Type B pancreatic cell (in vitro differentiated cells): ENCODE measurements at places on chromosomes 6 and 20.

DNA sequence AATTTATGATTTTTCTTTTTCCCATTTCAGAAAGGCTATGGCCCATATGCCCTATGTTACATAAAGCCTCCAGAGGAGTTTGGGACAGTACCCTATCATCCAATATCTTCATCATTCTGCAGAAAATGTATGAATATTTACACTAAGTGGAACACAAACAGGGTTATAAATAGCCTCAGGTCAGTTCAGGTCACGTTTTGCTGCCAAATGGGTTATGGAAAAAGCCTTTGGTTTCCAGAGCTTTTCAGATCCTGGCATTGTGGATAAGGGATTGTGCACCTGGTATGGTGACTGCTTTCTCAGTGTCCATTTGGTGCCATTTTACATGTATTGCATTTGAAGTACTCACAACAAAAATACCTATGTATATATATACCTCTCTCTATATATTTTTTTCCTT lies 29.4 kb downstream of the UTRN start:
- DNase-seq = no peak

GRCh38 chr6:26097268-26097875 lies 10.1 kb downstream of the HFE start:
- DNase-seq = no peak

DNA sequence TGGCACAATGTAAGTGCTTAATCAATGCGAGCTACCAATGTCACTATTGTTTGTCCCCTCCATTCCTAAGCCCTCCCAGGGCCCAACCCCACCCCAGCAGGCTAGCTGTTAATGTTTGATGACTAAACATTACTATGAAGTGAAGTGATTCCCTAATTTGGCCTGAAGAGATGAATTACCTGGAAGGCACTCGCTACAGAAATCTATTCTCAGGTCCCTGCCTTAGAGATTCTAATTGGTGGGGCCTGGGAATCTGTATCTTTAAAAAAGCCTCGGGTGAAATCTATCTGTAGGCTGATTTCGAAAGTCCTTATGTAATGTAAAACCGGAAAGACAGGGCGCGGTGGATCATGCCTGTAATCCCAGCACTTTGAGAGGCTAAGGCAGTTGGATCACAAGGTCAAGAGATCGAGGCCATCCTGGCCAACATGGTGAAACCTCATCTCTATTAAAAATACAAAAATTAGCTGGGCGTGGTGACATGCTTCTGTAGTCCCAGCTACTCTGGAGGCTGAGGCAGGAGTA lies 16.9 kb upstream of the SNAI1 start:
- DNase-seq = no peak

DNA sequence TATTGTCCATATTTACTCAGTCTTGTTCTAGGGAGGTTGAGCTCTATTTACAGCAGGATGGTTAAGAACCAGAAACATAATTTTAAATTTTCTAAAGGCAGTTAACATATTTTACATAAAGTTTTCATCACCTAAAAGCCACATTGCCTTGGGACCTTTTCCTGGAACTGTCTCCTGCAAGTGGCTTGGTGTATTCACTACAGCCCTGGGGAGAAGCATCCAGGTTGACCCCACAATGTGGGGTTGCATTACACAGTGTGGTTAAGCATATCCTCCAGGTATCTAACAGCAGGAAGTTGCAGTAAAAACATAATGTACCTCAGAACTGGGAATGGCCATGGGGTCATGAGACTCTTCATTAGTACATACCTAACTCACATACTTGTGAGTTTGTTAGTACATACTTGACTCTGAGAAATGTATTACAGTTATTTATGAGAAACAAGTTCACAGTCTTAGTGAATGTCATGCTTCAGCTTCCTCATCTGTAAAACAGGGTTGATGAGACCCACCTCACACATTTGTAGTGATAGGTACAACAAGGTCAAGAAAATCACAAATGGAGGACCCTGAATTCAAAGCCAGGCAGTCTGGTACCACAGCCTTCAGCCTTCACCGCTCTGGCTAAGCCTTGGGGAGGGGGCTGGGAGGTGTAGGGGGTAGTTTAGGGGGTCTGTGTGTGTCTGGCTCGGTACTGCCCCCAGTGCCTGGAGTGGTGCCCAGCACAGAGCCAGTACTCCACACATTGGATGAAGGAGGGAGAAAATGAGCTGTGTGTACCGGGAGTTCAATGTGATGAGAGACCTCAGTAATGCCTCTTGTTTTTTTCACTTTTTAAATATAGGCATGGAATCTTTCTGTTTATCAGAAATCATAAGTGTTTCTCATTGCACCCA lies 52.9 kb downstream of the KAT14 start:
- DNase-seq = no peak

DNA sequence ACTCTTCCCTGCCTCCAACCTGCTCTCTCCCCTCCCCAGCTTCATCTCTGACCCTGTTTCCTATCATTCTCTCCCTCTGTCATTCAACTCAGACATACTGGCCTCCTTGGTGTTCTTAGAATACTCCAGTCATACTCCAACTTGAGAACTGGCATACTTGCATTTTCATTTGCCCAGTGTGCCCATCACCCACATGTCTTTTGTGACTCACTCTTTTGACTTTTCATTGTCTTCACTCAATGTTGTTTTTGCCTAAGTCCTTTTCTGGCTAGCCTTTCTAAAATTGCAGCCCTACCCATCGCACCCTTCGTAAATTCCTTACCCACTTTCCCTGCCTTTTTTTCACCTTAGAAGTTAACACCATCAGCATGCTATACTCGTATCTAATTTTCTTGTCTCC lies 77.0 kb upstream of the CD2AP start:
- no peak for DNase-seq

DNA sequence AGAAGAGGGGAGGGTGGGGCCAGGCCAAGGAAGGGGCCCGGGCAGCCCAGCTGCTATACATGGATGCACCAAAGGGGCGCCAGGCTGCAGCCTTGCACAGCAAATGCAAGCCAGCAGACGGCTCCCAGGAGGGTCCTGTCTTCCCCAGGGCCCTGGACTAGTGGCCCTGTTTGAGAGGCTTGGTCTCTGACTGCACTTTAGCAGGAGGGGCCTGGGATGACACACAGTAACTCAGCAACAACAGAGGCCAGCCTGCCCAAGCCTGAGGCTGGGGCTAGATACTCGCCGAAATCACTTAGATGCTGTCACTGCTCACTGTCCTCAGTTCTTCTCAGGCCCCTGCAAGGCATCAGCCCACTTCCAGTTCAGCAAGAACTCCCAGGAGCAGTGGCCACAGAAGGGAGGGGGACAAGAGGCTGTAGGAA lies 73.5 kb downstream of the TRAM2 start:
- no peak for DNase-seq

DNA sequence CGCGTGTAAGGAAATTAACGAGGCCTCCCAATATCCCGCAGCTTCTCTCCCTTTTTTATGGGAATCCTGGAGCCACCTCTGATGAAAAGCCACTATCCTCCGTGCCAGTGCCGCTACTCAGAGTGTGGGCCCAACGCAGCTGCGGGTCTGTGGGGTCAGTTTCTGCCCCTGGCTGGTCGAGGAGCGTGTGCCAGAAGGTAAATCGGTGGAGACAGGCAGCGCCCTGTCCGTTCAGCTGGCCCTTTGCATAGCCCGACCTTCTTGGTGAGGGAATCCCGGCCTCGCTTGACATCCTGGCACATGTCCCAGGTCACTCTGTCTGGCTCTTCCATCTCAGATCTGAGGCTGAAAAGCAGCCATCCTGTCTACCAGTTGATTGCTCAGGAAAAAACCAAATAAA lies 4.6 kb downstream of the THBS2 start:
- DNase-seq = no peak

- no peak for DNase-seq
Observed at GRCh38 chr6:168565112-168565511, 124.1 kb downstream of the SMOC2 start.

- DNase-seq = no peak
Observed at GRCh38 chr6:159252955-159253508, 83.8 kb downstream of the FNDC1 start.

DNA sequence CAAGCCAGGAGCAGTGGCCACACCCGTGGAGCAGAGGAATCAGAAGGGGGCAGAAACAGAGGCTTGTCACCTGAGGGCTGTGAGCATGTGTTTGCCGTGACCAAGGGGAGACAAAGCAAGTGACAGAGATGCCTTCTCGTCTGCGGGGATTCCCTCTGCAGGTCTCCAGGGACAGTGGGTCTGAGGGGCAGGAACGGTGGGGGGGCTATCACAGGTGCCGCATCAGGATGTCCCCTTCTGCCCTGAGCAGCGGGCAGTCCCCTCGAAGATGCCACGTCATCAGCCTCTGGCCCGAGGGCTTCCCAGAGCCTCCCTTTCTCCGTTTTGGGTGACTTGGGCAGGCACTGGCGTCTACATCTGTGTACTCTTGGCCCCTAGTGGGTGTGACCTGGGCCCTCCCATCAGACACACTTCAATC lies 338.7 kb downstream of the PREX1 start:
- DNase-seq = no peak

GRCh38 chr6:115728171-115728570 lies 332.5 kb downstream of the FRK start:
- no peak for DNase-seq

DNA sequence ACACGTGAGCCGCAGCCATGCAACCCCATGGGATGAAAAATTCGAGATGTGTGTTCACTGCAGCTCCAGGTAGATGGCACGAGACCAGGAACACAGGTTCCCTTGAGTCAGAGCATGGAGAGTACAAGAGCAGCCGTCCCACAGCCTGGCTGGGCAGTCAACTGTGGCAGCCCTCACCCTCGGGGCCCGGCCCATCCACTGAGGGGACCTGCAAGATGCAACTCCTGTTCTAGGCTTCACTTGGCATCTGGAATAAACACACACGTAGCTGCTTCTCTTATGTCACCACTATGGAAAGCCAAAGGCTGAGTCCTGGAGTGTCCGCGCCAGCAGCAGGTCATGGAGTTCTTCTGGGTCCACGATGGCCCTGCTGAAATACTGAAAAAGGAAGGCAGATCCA lies 77.0 kb downstream of the WDR27 start:
- no peak for DNase-seq

DNA sequence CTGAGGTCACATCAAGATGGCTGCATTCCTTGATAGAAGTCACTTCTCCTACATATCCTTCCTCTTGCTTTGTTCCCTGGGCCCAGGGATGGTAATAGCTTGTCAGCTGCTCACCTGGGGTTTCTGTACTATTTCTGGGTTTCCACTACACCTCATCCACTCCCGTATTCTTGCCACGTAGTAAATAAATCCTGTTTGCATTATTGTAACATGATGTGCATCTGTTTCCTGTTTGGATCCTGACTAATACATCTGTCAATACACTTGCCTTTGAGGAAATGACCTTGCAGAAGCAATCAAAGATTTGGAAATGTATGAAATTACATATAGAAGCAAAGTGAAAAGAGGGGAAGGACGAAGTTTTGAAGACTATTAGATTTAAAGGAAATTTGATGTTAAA lies 619.0 kb downstream of the PHF3 start:
- DNase-seq = no peak

DNA sequence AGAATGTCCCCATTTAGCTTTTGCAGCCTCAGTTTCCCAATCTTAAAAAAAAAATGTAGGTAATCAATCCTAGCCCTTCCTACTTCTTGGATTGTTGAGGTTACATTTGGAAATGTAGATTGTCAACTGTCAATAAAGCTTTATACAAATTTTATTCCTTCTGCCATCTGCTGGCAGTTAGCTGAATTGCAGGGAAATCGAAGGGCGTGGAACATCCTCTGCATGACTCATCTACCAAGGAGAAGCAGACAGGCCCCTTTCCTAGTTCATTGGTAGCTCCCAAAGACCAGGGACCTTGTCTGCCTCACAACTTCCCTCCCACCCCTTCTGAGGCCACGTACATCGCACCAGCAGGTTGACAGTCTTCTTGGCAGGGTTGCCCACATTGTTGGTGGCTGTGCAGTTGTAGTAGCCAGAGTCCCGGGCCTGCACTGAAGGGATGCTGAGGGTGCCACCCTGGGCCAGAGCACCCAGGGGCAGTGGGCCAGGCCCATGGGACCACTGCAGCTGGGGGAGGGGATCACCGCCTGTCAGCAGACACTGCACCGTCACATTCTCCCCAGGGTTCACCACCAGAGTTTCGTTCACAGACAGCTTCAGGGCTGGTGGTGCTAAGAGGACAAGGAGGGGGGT lies 43.6 kb downstream of the MDGA1 start:
- DNase-seq = no peak

DNA sequence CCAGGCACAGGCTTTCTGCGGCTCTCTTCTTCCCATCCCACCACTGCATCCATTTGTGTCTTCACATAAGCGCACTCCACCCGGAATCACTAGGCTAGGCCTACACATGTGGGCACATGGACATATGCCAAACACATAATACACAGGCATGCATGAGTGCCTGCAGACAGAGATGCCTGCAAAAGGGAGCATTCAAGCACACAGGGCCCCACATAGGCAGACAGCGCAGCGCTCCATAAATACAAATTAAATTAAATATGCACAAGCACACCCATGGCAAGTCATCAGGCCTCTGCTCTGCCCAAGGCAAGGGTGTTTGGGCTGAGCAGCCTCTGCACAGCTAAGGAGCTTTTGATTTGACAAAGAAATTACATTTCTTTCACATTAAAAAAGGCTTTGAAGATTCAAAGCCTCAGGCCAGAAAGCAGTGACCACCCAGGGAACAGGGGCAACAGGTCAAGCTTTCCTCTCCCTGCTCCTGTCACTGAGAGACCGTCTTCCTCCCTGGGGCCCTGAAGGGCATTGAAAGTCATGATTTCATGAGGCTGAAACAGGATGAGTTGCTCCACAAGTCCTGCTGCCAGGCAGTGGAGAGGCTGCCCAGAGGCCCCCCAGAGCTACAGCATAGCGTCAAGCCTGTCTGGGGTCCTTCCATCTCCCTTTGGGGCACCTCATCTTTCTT lies 134.2 kb upstream of the LRFN2 start:
- no peak for DNase-seq

DNA sequence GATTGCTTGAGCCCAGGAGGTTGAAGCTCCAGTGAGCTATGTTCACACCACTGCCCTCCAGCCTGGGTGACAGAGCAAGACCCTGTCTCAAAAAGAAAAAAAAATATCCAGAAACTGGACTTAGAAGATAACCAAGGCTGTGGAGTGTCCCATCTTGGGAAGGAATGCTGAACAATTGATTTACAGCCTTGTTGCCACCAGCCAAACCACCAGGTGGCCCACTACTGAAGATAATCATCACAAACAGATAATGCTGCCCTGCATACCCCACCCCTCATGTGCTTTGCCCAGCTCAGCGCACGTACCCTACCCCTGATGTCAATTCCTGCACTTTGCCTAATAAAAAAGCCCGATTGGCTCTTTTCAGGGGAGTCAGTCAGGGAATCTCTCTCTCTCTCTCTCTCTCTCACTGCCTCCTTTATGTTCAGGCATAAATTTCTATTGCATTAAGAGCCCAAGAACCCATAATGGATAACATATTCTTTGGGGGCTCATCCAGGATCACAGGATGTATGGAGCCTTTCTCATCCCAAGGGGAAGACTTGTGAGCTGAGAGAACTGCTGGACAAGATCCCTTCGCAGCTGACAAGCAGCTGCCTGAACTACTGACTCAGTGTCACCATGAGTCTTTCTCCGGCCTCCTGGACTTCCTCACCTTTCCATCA lies 166.4 kb downstream of the CD24 start:
- DNase-seq = no peak
